Central memory CD4-positive, alpha-beta T cell (primary cell): ENCODE measurements at places on chromosomes 1 and 21.

DNA sequence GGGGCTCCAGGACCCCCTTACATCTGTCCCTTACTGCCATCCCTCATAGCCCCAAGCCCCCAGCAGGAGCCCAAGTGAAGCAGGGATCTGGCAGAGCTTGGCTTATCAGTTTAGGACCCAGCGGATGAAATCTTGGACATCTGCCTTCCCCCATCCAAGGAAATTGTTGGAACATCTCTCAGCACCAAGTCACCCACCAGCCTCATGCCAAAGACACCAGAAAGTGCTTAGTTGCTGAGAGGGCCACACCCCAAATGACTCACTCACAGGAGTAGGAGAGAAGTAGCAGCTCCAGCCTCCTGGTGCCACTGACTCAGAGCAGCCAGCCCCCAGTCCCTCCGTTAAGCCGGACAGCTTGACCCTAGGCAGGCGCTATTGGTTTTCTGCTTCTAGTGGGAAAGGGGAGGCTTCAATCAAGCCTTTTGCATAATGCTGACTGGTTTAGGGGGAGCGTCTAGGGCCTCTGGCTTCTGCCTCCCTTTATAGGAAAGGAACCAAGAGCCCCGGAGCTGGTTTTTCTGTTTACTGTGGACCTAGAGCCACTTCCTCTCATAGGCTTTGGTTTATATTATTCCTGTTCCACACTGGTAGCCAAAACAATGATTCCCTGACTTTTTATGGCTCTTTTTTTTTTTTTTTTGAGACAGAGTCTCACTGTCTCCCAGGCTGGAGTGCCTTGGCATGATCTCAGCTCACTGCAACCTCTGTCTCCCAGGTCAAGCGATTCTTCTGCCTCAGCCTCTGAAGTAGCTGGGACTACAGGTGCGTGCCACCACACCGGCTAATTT, 114.2 kb upstream of the IPO9 start:
- no peak for DNase-seq

DNA sequence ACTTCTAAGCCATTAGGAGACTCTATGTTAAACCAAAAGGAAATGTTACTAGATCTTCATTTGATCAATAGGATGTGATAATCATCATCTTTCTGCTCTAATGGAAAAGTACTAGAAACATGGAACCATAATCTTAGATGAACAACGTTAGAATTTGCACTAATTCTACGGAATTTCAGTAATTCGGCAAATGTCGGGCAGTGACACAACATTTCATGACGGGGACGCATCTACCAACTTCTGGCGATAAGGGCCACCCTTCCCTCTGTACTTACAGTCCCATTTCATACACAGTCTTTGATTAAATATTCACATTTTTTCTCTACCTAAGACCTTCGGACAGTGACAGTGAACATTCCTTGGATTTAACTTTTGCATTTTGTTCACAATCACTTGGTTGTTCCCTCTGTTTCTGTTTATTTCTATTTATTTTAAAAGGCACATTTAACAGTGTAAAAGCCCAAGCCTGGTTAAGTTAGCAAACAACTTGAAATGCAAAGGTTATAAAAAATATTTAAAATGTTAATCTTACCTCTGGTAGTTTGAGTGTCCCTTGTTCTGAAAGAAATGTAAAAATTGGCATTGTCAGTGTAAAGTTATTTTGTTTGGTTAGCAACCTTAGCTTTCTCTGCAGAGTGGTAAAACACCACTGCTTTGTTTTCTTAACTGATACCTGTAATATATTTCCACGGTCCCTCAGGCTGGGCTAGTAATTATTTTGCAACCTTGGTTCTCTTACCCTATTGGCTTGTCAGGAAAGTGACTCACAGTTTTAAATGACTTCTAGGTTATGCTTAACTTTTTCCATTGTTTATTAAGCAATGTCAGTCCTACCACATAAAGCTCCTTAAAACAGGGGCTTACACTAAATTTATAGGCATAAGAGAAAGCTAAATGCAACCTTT, 276.9 kb downstream of the VAV3 start:
- DNase-seq: no peak

- DNase-seq: no peak
Observed at GRCh38 chr1:64979358-64979757, 13.0 kb upstream of the JAK1 start.

DNA sequence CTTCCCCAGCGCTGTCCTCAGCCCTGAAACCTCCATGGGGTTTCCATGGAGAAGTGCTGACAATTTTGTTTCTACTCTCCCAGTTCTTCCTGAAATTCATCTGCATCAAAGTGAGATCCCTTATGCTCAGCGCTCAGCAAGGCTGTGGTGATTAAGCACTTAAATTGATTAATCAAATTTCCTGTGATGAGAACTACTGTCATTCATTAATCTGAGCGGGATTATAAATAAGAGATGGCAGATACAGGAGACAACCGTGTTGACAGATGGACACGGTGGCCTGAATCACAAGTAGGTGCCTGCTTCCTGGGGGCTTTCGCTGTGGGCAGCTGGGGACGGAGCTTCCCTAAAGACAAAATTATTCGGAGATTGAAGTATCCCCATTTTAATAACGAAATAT, 329.1 kb upstream of the VAMP3 start:
- no peak for DNase-seq

GRCh38 chr1:178509414-178510007, 3.4 kb upstream of the TEX35 start:
- DNase-seq: no peak

GRCh38 chr21:33202464-33203363, 27.0 kb upstream of the IFNAR2 start:
- DNase-seq: no peak

- DNase-seq: no peak
Observed at GRCh38 chr1:37458551-37458950, 15.8 kb upstream of the ZC3H12A start.

DNA sequence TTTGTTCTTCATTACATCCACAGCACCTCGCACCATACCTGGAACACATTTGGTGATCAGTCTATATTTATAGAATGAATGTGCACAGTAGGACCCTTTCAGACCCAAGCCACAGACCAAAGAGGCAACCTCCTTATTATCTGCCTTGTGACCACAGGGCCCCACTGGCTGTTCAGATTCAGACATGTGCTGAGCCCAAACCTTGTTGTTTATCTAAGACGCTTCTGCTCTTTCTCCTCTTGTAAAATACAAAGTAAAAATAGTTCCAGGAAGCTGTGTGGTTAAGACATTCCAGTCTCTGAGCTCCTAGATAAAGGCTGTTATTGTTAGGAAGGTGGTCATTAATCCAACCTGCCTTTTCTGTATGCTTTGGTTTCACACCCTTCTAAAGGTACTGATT, 3.6 kb upstream of the SCMH1 start:
- DNase-seq: no peak

- DNase-seq: no peak
Observed at GRCh38 chr1:59978026-59978425, 51.5 kb upstream of the CYP2J2 start.

DNA sequence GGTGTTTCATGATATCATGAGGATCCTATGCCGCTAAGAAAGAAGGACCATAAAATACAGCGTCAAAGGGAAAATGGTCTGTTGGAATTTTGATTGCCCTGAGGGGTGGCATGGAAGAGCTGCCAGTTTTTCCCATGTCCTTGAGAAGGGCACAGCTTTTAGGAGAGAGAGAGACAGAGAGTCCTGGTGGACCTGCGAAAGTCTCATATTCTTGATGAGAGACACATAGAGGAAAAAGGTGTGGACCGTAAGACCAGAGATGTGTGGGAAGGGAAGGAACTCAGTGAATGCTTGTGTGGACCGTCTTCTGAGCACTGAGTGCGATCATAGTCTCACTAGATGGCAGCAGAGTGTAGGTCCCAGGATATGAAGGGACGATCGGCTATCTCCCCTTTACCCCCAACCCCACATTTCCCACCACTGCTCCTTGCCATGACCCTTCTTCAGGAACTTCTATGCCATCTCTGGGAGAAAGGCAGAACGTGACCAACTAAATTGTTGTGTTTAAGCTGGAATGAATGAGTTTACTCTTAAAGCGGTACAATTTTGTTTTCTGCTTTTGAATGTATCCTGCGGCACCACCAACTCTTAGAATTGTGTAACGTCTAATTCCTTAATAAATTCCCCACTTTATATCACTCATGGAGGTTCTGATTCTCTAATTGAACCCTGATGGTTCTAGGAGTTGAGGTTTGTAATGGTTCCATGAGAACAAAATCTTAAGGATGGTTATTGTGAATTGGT, 117.7 kb downstream of the CTH start:
- no peak for DNase-seq

GRCh38 chr1:65558215-65558614, 137.7 kb downstream of the LEPR start:
- DNase-seq: no peak

- no peak for DNase-seq
Observed at GRCh38 chr1:244052728-244053312, 1.7 kb downstream of the ZBTB18 start.

DNA sequence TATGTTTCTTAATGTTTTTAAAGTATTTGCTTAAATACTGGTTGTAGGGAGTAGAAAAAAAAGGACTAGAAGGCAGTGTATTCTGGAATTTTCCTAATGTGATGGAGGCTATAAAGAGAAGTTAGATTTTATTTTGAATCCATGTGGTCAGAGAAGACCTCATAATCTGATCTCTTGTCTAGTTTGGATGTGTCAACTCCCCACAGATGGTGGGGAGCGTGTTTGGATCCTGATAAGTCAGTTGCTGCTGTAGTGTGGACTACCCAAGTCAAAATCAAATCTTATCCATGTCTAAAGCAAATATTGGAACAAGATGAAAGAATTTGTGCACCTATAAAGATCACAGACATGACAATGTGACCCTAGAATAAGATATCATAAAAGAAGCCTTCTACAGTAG, 918.0 kb downstream of the LTN1 start:
- DNase-seq: no peak

DNA sequence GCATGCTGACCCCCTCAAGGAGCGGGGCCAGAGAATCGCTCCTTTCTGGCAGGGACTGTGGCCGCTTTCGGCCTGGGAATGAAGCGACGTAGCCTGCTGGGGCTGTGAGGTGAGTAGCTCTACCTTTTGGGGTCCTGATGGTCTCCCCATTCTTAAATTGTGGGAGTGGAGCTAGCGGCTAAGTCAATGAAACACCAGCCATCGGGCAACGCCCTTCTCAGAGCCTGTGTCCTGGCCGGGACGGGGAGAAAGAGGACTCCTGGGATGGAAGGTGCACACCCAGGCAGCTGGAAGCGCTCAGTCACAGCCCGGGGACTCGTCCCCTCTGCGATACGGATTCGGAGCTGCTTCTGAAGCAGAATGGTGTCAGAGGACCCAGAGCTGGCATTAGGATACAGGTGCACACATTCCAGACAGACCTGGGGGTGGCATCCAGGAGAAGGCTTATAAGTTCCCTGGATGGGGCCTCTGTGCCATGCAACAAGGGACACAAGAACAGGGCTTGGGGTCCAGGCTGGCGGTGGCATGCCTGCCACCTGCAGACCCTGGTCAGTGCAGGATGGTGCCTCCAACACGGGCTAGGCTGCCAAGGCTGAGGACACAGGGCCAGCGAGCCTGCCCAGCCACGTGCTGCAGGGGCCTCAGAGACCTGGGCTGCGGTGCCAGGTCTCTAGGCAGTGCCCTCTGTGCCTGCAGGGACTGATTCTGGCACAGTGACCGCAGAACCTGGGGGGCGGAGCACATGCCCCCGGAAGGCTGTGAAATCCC, 945 bp upstream of the WNT9A start:
- no peak for DNase-seq

DNA sequence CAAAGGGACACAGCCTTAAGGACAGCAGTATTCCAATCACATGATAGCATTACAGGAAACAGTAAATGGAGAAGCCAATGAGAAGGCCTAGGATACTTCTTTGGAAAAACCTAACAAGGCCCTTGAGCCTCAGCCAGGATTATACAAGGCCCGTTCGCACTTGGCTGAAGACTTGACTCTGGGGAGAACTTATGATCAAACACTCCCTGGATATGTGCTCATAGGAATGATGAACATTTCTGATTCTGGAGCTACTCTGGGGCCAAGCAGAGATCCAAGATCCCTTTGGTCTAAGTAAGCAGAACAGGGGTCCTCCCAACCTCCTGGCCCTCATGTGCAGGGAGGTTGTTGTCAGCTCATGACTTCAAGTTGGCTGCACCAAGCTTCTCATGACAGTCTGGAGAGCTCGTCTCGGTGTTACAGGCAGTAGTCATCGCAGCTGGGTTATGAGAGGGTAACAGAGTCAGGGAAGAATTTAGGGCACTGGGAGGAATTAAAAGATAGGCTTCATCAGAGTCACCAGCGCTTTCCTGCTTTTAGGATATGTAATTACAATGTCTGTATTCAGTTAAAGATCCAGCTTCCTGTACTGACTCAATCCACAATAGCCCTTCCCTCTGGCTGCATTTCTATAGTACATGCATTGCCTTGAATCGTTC, 92.5 kb upstream of the IRF2BP2 start:
- no peak for DNase-seq

- DNase-seq: no peak
Observed at GRCh38 chr1:231383159-231383860, 38.8 kb downstream of the EGLN1 start.

DNA sequence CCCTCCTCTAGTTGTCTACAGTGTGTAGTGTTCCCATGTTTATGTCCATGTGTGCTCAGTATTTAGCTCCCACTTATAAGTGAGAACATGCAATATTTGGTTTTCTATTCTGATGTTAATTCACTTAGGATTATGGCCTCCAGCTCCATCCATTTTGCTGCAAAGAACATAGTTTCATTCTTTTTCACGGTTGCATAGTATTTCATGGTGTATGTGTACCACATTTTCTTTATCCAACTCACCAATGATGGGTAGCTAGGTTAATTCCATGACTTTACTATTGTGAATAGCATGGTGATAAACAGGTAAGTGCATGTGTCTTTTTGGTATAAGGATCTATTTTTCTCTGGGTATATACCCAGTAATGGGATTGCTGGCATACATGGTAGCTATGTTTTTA, 67.0 kb downstream of the TBX19 start:
- DNase-seq: no peak

DNA sequence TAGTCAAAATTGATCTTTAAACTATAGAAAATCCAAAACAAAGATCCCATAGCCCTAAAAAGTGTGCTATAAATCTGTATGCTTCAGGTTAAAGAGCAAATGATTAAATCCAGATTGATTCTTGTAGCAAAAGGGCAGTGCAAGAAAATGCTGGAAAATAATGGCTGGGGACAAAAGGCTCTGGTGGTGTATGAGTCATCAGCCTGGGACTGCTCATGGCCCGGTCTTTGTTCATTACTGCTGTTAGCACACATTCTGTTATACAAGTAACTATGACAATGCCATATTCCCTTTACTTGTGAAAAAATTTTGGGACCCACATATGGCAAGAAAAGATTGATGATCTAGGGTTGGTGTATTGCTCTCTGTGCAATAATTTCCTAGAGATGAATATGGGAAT, 89.1 kb downstream of the RWDD3 start:
- no peak for DNase-seq
